Effector CD8-positive, alpha-beta T cell (primary cell): ENCODE measurements at places on chromosomes 12 and 14.

- DNase-seq: no peak
Measured at GRCh38 chr14:90564496-90564895, 167.7 kb downstream of the CALM1 start.

DNA sequence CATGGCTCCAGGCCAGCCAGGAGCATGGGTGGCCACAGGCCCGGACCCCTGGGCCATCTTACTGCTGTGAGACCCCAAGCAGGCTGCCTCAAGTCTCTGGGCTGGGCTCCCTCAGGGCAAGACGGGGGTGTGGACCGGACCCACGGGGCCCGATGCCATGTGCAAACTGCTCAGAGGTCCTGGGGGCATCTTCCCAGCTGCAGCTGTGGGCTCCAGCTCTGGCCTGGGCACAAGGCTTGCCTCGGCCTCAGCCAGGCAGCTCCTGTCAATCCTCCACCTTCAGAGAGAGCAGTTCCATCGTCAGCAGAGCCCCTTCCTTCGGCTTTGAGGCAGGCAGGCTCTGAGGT, 12.4 kb upstream of the GPR132 start:
- DNase-seq: no peak

DNA sequence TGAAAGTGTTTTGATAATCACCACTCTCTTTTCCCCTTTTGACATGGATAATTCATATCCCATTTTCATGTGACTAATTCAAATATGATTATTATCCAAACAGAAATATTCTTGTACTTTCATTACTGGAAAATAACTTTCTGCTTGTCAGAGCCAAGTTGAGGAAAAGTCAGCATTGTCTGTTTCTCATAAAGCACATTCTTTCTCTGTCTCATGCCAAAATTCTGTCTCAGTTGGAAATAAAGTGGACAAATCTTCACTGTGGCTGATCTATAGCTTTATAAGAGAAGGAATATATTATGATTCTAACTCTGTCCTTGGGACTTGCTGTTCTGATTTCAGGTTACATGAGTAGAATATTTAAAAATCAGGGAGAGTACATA, 22.7 kb upstream of the PRICKLE1 start:
- DNase-seq: no peak

- DNase-seq: no peak
Measured at GRCh38 chr12:8661016-8661415, 1.6 kb downstream of the MFAP5 start.

- DNase-seq: no peak
Measured at GRCh38 chr12:121618659-121619233, 7.6 kb upstream of the ORAI1 start.

DNA sequence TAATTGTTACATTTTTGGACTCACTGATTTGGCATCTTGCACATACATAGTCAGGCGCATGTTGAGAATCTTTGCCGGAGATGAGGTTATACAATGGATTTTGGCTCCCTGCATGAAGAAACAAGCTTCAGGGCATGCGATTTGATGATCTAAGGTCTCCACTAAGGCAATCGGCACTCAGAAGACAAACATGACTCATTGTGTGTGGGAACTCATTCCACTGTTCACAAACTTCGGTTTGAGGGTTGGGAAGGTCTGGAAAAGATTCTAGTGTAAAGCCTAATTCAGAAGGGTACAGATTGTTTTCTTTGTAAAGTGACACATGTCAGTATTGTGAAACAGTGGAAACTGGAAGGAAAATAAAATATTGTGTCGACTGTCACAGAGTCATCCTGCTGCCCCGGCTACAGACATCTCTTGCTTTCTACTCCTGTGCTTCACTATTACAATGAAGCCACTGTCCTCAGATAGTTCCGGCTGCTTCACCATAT, 192.6 kb upstream of the HMGA2 start:
- DNase-seq: no peak

DNA sequence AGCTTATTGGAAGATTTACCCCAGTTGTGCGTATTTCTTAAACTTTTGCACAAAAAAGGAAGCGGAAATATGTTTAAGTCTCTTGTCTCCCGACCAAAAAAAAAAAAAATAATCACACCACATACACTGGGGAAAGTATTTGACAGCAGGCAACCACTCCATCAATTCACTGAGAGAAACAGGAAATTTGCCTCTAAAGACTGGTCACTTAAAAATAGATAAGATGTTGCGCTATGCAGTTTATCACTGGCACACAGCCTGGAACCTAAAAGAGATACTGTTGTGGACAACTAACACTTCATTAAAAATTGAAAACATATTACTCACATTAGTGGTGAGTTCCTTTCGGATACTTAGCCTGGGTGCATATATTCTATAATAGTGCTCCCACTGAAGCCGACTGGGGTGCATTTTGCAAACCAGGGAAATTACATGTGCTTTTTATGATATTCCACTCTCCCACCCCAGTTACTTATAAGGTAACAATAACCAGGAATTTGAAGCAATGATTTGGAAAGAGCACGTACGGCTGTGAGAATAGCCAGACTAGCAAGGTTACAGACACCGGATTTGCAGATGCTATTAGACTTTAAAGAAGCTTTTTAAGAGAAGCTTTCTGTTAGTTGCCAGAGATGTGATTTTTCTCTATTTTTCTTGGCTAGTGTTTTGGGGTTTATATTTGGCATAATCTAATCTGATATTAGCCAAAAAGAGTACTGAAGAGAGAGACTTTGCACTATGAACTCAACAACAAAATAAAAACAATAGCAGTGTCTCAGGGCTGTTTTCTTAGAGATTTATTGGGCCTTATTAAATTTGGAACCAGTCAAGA, 311.5 kb downstream of the NOVA1 start:
- DNase-seq: no peak

GRCh38 chr12:12441843-12442461, 85.1 kb downstream of the BORCS5 start:
- DNase-seq: peak; percentile 13

DNA sequence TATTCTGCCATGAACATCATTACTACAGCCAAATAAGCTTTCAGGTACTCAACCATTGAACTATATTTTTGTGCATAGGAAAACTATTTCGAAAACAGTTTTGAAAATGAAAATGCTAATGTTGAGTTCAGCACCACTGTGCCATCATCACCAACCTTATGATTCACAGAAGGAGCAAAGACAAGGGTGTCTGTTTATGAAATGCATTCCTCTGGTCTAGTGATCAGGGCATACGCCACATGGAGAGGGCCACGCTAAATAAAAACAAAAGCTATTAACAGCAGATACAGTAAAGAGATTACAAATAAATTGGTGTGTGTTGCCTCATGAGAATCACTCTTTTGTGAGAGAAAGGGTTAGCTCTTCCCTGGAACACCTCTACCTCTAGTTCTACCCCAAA, 43.2 kb upstream of the BMAL2 start:
- no peak for DNase-seq

- DNase-seq: no peak
Measured at GRCh38 chr14:74444866-74445265, 18.9 kb upstream of the SYNDIG1L start.

DNA sequence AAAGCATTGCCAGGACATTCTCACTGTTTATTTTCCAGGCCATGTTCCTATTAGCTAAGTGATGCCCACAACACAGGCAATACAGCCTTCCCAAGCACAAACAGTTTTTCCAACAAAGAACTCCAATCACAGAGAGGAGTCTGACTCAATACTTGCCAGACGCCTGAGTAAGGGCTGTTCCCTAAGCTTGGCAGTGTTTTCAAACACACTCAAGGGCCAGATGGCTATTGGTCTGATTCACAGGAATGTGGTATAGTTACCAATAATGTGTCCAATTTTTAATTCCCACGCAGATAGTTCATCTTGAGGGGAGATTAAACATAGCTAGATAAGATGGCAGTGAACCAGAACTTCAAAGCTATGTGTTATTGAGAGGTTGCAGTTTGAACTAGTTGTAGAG, 381.0 kb downstream of the SNAPC1 start:
- no peak for DNase-seq

- no peak for DNase-seq
Measured at GRCh38 chr14:79516009-79516408, 695.3 kb downstream of the DIO2 start.

DNA sequence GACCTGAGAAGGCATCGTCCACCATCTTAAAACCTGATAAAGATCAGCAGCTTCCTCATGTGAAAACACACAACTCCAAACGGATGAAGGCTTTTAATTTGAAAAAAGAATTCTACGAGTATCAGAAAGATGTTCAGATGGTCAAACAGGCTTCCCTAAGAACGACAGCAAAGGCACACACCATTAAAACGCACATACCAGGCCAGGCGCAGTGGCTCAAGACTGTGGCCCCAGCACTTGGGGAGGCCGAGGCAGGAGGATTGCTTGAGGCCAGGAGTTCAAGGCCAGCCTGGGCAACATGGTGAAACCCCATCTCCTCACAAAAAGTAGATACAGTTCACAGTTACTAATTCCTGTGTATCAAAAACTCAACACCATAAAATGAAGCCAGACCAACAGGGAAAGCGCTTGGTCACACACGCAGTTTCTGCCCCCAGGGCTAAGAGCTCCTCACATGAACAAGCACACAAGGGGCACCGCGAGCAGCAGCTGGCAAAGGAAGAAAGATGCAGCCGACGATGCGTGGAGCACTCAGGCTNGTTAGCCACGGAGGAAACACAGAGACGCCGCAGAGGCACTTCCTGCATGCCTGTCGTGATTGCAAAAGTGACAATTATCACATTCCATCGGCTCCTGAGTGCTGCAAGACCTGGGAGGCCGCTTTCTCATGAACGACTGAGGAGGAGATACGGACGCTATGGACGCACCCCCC, 78.0 kb downstream of the NOC4L start:
- no peak for DNase-seq

GRCh38 chr12:52235822-52236361, 2.8 kb downstream of the KRT7 start:
- DNase-seq: no peak

DNA sequence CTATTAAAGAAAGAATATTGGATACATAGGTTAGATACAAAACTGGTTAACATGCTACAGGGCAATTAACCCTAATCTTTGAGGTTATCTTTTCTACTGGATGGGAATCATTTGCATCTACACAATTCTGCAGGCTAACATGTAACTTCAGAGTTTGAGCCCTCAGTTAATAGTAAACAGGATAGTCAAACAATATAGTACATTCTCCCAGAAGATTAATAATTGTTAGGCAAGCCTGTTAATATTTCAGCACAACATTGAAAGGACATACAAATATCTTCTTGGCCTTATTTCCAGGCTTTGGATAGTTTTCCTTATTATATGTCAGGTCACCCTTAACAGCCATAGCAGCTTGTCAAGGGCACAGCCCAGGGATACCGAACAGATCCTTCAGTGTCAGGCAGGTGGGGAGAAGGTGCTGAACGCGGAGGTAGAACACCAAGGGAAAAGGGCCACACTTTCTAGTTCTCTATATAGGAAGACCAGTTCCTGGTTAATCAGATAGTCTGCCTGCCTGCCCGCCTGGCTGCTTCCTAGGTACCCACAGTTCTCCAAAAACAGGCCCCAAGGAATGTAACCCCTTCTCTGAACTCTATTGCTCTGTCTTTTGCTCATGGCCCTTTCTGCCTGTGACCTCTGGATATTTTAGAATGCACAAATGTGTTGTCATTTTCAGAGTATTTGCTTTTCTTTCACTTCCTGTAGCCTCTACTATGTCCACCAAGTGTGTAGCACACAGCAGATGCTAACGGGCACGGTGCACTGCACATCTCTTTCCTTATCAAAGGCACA, 256.0 kb downstream of the PCNX1 start:
- DNase-seq: no peak

GRCh38 chr12:118063576-118064391, 2.8 kb upstream of the WSB2 start:
- DNase-seq: no peak

GRCh38 chr14:73243341-73243740, 6.0 kb downstream of the PAPLN start:
- DNase-seq: no peak

GRCh38 chr12:15769586-15769985, 19.6 kb downstream of the EPS8 start:
- no peak for DNase-seq

GRCh38 chr12:109710205-109710746, 3.3 kb upstream of the FAM222A start:
- no peak for DNase-seq

- DNase-seq: no peak
Measured at GRCh38 chr12:48086327-48086726, 19.6 kb downstream of the SENP1 start.

DNA sequence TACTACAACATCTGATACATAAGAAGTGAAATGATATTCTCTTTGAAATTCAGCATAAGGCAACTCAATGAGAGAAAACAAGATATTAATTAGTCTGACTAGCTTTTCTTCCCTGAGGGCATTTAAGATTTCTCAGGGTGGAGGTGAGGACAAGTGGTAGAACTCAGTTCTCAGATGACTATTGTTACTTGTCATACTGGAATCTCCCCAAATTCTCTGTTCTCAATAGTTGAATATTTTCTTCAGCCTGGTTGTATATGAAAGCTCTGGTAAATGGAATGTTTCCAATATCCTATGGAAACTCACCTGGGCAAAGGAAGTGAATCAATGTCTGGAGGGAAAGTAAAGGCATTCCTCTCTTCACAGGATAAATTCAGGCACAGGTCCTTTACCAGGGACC, 18.2 kb upstream of the ITGA5 start:
- no peak for DNase-seq

- DNase-seq: no peak
Measured at GRCh38 chr12:80590085-80590484, 117.3 kb upstream of the MYF6 start.

GRCh38 chr12:51210690-51211395, 7.0 kb downstream of the POU6F1 start:
- DNase-seq: no peak

DNA sequence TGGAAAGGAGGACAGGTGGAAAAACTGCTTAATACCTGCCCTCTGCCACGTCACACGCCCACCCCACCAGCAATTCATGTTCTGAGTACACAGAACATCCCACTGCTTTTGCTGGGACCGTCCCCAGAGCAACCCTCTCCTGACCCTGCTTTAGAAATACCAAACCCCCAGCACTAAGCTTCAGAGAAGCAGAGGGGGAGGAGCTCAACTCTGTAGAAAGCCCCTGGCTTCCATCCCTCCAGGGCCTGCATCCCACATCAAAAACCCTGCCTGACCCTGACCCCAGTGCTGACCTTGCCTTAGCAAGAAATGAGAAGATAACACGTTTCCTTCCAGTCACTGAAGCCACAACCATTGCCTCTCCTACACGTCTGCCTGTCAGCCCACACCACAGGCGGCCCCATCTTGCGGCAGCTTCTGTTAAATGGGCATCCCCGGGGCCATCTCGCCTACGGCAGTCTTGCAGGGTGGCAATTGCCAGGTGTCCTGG, 19.7 kb downstream of the VDR start:
- DNase-seq: no peak

GRCh38 chr12:103930787-103931735, 851 bp downstream of the HSP90B1 start:
- DNase-seq: no peak

GRCh38 chr14:63174760-63175191, 29.5 kb upstream of the RHOJ start:
- no peak for DNase-seq

DNA sequence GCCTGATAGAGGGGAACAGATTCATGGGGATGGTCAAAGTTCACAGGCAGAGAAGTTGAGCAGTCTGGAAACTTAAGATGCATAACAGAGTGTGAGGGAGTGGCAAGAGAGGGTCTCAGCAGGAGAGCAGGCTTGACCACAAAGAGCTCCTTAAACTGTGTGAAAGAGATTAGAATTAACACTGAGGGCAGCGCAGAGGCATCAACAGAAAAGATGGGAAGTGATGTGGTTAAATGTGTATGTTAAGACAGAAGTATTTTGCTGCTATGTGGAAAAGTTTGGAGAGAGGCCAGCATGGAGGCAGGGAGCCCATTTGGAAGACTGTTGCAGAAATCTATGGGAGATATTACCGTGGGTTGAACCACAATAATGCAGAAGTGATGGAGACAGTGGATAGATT, 122.7 kb upstream of the LMNTD1 start:
- no peak for DNase-seq
